ENCODE measurements at places on chromosomes 13 and 19. TPM values are rescaled to one million over a fixed set of nuclear protein-coding genes. Genes with fewer than 3 reads are reported as not detected.

The OR4F17 gene
- not detected for total RNA-seq

The SYNGR4 gene
- total RNA-seq = not detected

The HSD17B14 gene
- 6.7 TPM for total RNA-seq

The TLE6 gene
- 2.1 TPM for total RNA-seq

The ZNF43 gene
- total RNA-seq = 29.2 TPM

The CAMSAP3 gene
- 1.5 TPM for total RNA-seq

The MAP3K10 gene
- total RNA-seq = 17.0 TPM

The DENND1C gene
- total RNA-seq = 57.6 TPM

The RPL18A gene
- total RNA-seq = 1,481 TPM

The ZNF600 gene
- 32.3 TPM for total RNA-seq

The ZNF383 gene
- 15.8 TPM for total RNA-seq

The IL17D gene
- total RNA-seq = not detected

The SSC5D gene
- 30.6 TPM for total RNA-seq

The EDDM13 gene
- not detected for total RNA-seq

The KDM4B gene
- total RNA-seq = 56.6 TPM

The PLVAP gene
- total RNA-seq = 233 TPM

The SPATA13 gene
- total RNA-seq = 137 TPM

The PPP2R1A gene
- 178 TPM for total RNA-seq

The STXBP2 gene
- 162 TPM for total RNA-seq

The CLEC4G gene
- total RNA-seq = 0.72 TPM

The METTL21C gene
- total RNA-seq = not detected

The SF3A2 gene
- total RNA-seq = 66.6 TPM

All from spleen (tissue), 13 donors.